ENCODE measurements at places on chromosomes 11 and 22. TPM values are rescaled to one million over a fixed set of nuclear protein-coding genes. Genes with fewer than 3 reads are reported as not detected.

Gene CPT1B
- total RNA-seq = 3.9 TPM

Gene MRPL21
- 43.5 TPM for total RNA-seq

Gene PGAP2
- 8.2 TPM for total RNA-seq

Gene SULT4A1
- total RNA-seq = not detected

Gene ANO5
- 0.32 TPM for total RNA-seq

Gene GSTT4
- total RNA-seq = not detected

Gene MUC5AC
- not detected for total RNA-seq

Gene NKAPD1
- total RNA-seq = 30.7 TPM

Gene PHOX2A
- not detected for total RNA-seq

Gene KCNK4
- under 0.01 TPM for total RNA-seq

Gene MS4A3
- total RNA-seq = not detected

Gene HPX
- total RNA-seq = under 0.01 TPM

Gene DGAT2
- 0.43 TPM for total RNA-seq

Gene FJX1
- total RNA-seq = 89.8 TPM

Gene ZFP91
- total RNA-seq = 68.7 TPM

Gene LRP4
- 3.5 TPM for total RNA-seq

Measured in fibroblast of villous mesenchyme (primary cell).